ENCODE measurements at places on chromosomes 1 and 21. TPM values are rescaled to one million over a fixed set of nuclear protein-coding genes. Genes with fewer than 3 reads are reported as not detected.

DNA sequence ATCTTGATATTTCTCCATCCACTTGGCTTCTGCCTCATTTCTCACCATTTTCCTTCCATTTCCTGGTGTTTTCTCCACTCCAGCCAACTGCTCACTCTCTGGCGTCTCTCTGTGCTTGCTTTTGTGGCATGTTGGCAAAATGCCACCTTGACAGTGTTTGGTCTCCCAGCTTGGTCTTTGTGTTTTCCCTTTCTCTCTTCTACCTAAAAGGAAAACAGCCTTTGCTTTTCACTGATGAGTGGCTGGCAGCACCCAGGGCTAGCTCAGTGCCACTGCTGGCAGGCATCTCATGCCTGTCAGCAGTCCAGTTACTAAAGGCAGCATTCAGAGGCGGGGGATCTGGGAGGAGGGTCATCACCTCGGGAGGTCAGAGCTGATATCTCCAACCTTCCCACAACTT is 55.3 kb upstream of the DSCAM start:
- no peak for DNase-seq

DNA sequence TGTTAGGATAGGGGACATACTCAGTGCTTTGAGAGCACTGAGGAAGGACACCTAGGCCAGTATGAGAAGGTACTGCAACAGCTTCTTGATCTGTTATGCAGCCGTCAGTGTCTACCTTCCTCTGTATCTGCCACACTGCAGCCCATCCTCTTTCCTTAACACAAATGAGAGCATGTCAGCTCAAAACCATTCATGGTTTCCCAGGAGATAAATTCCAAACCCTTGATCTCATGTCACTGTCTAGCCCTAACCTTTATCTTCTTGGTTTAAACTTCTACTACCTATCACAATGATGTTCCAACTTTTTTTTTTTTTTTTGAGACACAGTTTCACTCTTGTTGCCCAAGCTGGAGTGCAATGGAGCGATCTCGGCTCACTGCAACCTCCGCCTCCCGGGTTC is 1.4 kb downstream of the ZMYND12 start:
- DNase-seq = no peak

- DNase-seq = no peak
Observed at GRCh38 chr1:147919896-147920295, 8.3 kb upstream of the GPR89B start.

The IL22RA1 gene
- total RNA-seq = 0.13 TPM

- DNase-seq = no peak
Observed at GRCh38 chr1:38190983-38191382, 144.4 kb upstream of the POU3F1 start.

GRCh38 chr1:29931477-29932175 is 695.3 kb downstream of the PTPRU start:
- no peak for DNase-seq

All from progenitor cell of endocrine pancreas (in vitro differentiated cells).